ENCODE measurements at places on chromosomes 5 and 9.

GRCh38 chr5:59126016-59126707 is 543.3 kb downstream of the RAB3C start:
- no peaks in the 10 kb centered on the region for H3K27me3 ChIP-seq
- H3K27ac ChIP-seq: peak overlapping the region; percentile 29
- H3K4me1 ChIP-seq: no peaks in the 10 kb centered on the region
- H3K36me3 ChIP-seq: peaks cover 3% of the 10 kb centered on the region
- no peak for DNase-seq
- H3K4me3 ChIP-seq: no peak overlapping the region

DNA sequence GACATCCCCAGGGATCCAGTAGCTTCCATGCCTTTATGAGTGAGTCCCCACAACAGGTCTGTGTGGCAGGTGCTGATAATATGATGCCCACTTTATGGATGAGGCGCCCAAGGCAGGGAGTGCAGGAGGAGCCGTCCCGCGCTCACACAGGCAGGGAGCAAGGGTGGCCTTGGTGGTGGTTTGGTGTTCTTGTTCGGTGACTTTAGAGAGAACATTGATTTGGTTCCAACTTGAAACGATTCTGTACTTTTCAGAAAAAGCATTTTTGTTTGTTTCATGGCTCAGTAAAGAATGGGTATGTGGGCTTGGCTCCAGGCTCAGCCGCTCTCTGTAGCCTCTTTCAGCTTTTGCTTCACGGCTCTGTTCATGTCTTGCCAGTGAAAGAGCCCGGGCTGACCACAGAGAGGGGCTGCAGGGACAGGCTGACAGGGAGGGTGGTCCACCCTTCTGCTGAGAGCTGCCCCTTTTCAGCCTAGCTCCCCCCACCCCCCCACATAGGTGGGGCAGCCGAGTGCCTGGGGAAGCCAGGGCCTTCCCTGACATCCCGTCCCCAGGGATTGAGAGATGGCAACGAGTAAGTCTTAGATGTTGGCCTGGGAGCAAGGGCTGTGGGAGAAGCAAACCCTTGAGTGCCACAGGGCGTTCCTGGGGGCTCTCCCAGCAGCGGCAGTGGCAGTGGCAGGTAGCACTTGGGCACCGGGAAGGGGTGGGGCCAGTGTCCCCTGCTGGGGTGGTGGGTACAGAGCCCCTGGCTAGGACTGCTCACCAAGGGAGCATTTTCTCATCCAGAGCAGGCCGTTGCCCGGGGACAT is 28.0 kb downstream of the NCS1 start:
- no peaks in the 10 kb centered on the region for H3K36me3 ChIP-seq
- H3K27me3 ChIP-seq: no peaks in the 10 kb centered on the region
- H3K4me3 ChIP-seq: no peak overlapping the region
- H3K27ac ChIP-seq: no peak overlapping the region
- peaks cover 22% of the 10 kb centered on the region for H3K4me1 ChIP-seq

- H3K36me3 ChIP-seq: no peaks in the 10 kb centered on the region
- no peak overlapping the region for H3K4me3 ChIP-seq
- no peaks in the 10 kb centered on the region for H3K27me3 ChIP-seq
- no peaks in the 10 kb centered on the region for H3K4me1 ChIP-seq
- no peak for DNase-seq
These were observed 25.2 kb downstream of the ZCCHC9 start for GRCh38 chr5:81326554-81326953.

GRCh38 chr5:2185646-2186471 is 303.1 kb upstream of the IRX4 start:
- H3K27me3 ChIP-seq: peaks cover 3% of the 10 kb centered on the region
- H3K4me1 ChIP-seq: peaks cover 13% of the 10 kb centered on the region
- no peak overlapping the region for H3K27ac ChIP-seq
- no peaks in the 10 kb centered on the region for H3K36me3 ChIP-seq
- no peak for DNase-seq

DNA sequence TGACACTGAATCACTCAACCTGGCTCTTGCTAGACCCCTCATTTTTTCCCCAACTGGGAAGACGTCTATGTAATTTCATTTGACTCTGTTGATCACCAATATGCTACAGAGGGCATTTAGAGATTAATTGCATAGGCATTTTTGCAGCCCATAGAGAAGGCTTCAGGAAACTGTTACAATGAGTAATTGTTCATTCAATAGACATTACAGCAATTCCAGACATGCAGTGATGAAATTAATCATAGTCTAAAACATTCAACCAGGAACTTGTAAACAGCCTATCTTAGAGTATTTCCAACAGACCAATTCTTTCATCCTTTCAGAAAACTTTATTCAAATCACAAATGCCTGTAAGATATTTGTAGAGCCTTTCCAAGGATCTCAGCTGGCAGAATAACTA is 122.3 kb downstream of the MARCHF11 start:
- peaks cover 28% of the 10 kb centered on the region for H3K27me3 ChIP-seq
- no peak overlapping the region for H3K4me3 ChIP-seq
- H3K4me1 ChIP-seq: no peaks in the 10 kb centered on the region
- H3K36me3 ChIP-seq: no peaks in the 10 kb centered on the region
- no peak for DNase-seq

DNA sequence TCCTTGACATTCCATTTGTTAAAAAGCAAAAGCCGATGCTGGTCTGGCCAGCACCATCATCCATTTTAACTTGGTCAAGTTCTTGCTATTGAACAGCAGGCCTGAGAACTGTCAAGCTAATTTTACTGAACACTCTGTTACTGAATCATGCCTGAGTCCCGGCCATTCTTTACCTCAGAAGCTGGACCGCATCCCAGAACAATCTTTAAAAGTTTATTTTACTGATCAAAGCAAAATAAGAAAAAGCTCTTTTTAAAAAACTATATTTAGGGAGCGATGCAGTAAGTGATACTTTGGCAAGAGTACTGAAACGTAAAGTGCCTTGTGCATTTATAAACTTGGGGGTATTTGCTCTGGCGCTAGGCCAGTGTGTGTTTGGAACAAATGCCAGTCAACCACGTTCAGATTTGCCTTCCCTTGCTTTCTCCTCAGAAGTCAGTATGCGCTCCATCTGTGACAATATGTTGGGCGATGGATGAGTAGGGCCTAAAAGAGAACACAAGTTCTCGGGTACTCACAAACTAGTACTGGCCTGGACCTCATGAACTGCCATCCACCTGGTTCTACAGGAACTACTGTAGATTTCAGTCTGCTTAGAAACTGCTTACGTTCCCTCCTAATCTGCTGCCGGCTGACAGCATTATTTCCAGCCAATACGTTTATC is 161.9 kb downstream of the MAPKAP1 start:
- no peaks in the 10 kb centered on the region for H3K27me3 ChIP-seq
- peaks cover 21% of the 10 kb centered on the region for H3K4me1 ChIP-seq
- H3K27ac ChIP-seq: no peak overlapping the region
- H3K36me3 ChIP-seq: peaks cover 3% of the 10 kb centered on the region

GRCh38 chr5:16857635-16858034 is 78.5 kb downstream of the MYO10 start:
- H3K4me1 ChIP-seq: peaks cover 75% of the 10 kb centered on the region
- no peak overlapping the region for H3K4me3 ChIP-seq
- peaks cover 1% of the 10 kb centered on the region for H3K36me3 ChIP-seq
- no peak overlapping the region for H3K27ac ChIP-seq
- no peaks in the 10 kb centered on the region for H3K27me3 ChIP-seq

DNA sequence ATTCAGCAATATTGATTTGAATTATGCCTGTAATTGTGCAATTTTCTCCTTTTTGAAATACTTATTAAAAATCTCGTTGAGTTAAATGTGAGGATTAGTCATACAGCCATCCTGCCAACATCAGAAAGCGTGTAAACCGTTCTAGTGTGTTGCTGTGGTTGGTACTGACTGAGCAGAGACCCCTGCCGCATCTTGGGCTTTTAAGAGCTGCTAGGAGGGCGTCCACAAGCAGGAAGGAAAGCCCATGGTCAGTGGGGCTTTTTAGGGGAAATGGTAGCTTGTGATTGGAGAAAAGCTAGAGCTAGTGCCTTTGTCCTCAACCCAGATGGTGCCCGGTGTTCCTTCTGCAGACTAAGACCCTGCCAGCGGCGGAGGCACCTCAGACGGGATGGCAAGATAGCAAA is 1.3 kb downstream of the SDHA start:
- H3K36me3 ChIP-seq: peaks cover under 1% of the 10 kb centered on the region
- H3K4me1 ChIP-seq: peaks cover 39% of the 10 kb centered on the region
- no peaks in the 10 kb centered on the region for H3K27me3 ChIP-seq

DNA sequence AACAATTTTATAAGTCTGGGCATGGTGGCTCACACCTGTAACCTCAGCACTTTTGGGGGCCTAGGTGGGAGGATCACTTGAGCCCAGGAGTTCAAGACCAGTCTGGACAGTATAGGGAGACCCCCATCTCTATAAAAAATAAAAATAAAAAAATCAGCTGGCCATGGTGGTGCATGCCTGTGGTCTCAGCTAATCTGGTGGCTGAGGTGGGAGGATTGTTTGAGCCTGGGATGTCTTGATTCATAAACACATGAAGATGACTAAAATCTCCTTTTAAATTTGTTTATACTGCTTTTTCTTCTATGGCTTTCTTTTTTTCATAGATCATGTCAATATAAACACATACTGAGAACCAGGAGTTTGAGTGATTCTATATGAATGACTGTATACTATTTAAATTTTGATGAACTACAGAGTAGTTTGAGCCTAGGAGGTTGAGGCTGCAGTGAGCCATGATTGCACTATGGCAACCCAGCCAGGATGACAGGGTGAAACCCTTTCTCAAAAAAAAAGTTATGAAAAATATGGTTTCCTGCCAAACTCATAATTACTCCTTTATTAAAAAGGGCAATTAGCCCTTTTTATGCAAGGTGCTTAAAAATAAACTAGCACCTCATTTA is 14.2 kb downstream of the RIC1 start:
- no peak overlapping the region for H3K27ac ChIP-seq
- H3K4me3 ChIP-seq: no peak overlapping the region
- peaks cover 55% of the 10 kb centered on the region for H3K36me3 ChIP-seq
- no peak for DNase-seq

DNA sequence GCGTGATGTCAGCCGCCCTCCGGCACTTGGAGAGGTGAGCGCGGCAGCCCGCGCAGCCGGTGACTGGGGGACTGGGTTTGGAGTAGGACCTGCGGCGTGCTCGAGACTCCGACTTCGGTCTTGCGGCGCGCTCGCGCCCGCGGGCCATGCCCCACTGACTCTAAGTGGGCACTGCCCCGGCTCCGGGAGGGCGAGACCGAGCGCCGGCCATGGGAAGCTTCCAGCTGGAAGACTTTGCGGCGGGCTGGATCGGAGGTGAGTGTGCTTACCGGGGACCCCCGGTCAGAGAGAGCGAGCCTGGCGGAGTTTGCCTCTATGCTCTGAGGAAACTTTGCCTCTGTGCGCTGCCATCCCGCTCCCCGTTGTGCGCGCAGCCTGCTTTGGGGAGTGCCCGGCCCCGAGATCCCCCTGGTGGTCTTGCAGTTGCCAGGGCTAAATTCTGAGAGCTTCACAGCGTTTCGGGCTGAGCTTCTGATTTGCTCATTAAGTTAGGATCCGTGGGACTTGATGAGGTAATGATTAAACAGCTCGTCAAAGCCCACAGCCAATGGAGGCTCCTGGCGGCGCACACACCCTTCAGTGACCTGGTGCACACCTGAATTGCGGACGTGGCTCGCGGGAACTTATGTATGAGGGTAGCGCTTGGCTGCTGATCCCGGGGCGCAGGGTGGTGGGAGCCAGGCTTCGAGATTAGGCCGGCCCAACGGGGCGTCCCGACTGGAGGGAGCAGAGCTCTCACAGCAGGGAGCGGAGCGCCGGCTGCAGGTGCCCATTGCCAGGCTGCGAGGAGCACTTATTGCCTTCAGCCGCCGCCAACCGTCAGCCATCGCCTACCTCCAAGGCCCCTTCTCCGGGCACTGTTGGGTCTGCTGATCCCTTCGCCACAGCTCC is at the start of gene SLC25A48:
Gene SLC25A48, plus strand, starts transcription at position 25 of the 891 bp plus-strand sequence. Its CDS starts 185 bp downstream, at position 210.
- no peak within 1 kb of the TSS for H3K27ac ChIP-seq
- DNase-seq: peak; percentile 65
- peak within 1 kb of the TSS; percentile 79 for H3K4me3 ChIP-seq
- peaks cover 96% of the 10 kb centered on the region for H3K27me3 ChIP-seq
- peaks cover 7% of the 10 kb centered on the region for H3K4me1 ChIP-seq

DNA sequence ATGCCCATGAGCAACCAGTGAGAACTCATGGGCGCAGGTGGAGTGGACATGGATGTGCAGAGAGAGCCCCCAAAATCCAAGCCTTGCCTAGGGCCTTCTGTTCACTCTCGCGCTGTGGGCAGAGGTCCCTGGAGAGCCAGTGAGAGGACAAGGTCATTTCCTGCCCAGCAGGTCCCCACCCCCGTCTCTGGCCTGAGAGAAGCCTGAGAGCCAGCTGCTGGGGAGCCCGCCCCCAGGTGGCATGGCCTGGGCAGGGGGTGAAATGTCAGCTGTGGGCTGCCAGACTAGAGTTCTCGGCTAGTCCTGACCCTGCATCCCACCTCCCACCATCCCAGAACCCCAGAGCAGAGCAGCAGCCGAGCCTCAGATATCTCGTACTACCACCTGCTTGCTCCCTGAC is 85.3 kb downstream of the BARX1 start:
- peaks cover 16% of the 10 kb centered on the region for H3K4me1 ChIP-seq
- no peak overlapping the region for H3K27ac ChIP-seq
- no peak overlapping the region for H3K4me3 ChIP-seq
- H3K27me3 ChIP-seq: peaks cover 6% of the 10 kb centered on the region
- peaks cover 7% of the 10 kb centered on the region for H3K36me3 ChIP-seq
- DNase-seq: no peak

DNA sequence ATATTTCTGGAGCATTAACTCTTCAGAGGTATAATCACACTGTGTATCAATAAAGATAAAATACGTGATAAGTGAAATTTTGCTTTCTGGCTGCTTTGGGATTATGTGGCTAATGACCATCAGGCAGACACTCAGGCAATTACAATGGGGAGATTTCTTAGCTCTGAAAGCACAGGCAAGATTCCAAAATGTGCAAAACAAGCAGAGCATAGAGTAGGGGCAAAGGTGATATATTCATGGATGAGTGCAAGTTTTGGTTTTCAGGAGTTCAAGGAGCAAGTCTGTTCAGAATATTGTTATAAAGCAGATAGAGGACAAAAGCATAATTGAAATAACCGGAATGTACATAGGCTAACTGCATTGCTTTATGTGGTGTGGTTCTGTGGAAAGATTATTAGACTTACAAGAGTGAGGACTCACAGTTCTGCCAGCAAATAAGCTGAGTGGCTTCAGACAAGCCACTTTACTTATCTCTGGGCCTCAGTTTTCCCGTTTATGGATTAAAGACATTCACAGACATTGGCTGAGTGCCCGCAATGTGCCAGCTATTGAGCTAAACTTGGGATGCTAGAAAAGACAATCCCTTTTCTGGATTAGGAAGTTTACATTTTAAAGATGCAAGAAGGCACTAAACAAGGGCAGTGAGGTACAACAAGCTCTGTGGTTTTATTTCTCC is 945.6 kb upstream of the ARRDC3 start:
- H3K27me3 ChIP-seq: no peaks in the 10 kb centered on the region
- no peak overlapping the region for H3K27ac ChIP-seq
- no peak overlapping the region for H3K4me3 ChIP-seq
- H3K4me1 ChIP-seq: no peaks in the 10 kb centered on the region

GRCh38 chr9:105967797-105968196 is 273.5 kb downstream of the TMEM38B start:
- DNase-seq: no peak
- no peaks in the 10 kb centered on the region for H3K36me3 ChIP-seq
- H3K4me3 ChIP-seq: no peak overlapping the region
- H3K27me3 ChIP-seq: no peaks in the 10 kb centered on the region

All from neural crest cell (in vitro differentiated cells).